ENCODE measurements at places on chromosomes 4 and X.
A peak's percentile ranks its signal among the peaks of the same experiment; 100 is the strongest.

DNA sequence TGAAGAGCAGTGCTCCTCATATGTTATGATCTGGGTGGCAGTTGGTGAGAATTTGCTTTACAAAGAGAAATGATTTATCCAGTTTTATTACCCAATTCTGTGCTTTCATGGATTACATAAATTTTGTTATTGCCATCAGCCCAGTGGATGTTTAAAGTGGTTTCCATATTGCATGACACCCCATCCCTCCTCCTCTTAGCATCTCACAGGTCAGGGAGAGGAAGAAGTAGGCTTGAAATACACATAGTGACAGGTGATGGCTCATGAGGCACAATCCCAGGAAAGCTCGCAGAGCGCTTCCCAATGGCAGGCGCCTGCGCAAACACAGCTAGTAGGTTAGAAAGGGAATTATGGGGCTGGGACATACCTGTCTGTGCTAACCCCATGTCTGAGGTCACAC is 47.7 kb upstream of the GATB start:
- no peak for DNase-seq

- no peak for DNase-seq
Measured at GRCh38 chr4:7237873-7238272, 45.5 kb downstream of the SORCS2 start.

DNA sequence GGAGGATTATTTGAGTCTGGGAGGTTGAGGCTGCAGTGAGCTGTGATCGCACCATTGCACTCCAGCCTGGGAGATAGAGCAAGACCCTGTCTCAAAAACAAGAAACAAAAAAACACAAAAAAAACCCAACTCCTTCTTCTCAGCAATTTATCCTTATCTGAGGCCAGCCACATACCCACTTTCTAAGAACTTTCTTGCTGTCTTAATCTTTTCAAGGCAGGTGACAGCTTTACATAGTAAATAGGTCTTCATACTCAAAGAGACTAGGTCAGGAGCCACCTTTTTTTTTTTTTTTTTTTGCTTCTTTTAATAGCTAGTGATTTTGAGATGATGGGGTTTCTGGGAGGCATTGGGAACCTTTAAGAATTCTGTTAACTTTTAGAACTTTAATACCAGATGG is 26.1 kb upstream of the ZCCHC13 start:
- no peak for DNase-seq

DNA sequence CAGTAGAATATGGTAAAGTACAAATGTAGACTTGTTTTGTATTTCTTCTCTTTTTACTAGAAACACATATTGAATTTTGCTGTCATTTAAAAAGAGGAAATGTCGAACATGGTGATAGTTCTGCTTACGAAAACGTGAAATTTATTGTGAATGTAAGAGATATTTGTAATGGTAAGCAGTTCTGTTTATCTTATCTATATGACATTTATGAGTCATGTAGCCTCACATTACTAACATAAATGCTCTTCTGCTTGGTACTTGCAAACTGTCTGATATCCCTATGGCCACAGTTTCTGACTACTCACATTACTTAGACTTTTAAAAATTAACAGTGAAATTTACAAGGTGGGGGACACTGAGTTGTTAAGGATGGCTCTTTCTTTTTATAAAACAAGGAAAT is 57.9 kb downstream of the PASD1 start:
- DNase-seq, result no peak

DNA sequence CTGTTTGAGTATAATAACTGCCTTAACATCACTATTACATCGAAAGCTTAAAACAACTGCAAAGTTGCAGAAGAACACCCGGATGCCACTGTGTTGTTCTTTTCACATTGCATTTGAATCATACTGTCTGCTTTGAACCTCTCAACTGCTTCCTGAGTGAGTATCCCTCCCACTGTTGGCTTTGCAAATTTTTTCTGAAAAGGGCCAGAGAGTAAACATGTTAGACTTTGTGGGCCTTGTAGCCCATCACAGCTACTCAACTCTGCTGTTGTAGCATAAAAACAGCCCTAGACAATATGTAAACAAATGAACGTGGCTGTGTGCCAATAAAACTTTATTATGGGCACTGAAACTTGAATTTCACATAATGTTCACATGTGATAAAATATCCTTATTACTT is 76.1 kb downstream of the NSG1 start:
- DNase-seq, result no peak

- no peak for DNase-seq
Measured at GRCh38 chr4:85569730-85570299, 94.9 kb downstream of the ARHGAP24 start.

GRCh38 chrX:18228069-18228468 is 7.4 kb upstream of the BEND2 start:
- DNase-seq, result no peak

DNA sequence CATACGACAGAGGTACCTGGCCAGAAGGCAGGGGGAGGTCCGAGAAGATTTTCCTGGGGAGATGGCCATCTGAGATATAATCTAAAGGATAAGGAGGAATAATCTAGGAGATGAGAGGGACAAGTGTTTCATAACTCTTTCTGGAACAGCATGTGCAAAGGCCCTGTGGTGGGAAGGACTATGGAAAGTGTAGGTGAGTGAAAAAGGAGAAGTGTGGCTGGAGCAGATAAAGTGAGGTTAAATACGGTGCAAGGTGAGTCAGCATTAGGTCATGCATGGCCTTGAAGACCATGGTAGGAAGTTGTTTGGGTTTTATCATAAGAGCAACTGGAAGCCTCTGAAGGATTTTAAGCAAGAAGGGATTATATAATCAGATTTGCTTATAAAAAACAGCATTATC is 34.6 kb upstream of the MTM1 start:
- DNase-seq, result no peak

- no peak for DNase-seq
Measured at GRCh38 chrX:48456628-48457331, 13.3 kb downstream of the SLC38A5 start.

GRCh38 chrX:147897117-147897516 is 14.6 kb upstream of the FMR1 start:
- no peak for DNase-seq

DNA sequence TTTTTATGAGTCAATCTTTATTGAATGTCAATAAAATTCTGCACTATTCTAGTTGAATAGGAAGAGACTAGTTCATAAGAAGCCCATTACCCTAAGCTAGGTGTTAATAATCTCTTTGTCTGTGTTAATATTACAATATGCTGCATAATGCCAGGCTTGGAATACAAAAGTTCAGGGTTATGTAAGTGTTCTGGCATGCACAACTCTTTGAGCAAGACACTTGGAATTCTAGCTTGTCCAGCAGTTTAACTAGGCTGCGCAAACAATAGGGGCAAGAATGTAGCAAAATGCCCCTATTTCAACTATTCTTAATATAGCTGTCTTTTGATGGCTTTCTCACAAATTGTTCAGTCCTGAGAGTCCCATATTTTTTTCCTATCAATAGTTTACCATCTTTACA is 31.3 kb upstream of the ETNPPL start:
- no peak for DNase-seq

DNA sequence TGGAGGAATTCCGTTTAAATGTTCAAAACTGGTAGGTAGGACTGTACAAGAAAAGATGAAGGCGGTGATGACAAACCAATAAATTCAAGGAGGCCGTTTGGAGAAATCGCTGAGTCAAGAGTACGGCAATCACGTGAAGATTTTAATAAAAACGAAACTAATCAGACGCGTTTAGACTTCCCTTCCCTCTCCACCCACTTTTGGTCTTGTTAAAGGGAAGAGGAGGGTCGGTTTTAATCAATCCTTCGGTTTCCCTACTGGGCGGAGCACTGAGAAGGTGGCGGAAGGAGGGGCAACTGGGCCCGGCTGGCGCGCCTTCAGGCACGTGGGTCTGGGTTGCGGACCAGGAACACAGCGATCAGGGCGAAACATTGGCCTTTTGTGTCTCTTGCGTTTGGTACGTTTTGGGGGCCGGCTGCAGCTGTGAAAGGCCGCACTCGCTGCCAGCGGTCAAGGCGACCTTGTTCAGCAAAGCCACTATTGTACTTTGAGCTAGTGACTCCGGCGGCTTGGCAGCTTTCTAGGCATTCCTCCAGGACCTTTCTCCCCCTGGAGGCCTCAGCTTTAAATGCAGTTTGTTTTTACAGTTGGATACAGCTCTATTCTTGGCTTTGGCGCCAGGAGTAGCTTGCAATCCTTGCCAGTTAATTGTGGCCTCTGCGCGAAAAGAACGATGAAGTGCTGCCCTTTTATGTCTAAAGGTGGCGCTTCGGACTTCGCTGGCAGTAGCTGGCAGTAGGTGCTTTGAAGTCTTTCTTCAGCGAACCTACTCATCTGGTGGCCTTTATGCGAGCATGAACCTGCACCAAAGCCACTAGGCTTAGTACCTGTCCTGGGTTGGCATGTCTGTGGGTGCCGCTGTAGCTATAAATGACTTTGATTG is 16.8 kb upstream of the LAMP2 start:
- DNase-seq, result peak; percentile 87

DNA sequence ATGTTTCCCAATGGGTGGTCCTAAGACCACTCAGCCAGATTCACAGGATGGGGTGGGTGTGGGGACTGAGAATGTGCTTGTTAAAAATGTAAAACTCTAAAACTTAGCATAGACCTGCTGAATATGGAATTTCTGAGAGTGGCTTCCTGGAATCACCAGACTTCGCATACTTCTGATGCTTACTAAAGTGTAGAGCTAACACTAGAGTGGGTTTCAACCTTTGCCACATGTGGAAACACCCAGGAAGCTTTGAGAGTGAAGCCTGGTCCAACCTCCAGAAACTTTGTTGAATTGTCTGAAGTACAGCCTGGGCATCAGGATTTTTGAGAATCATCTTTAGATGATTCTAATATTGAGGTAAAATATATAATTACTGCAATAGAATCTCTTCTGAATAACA is 167.8 kb upstream of the EDNRA start:
- DNase-seq, result no peak

DNA sequence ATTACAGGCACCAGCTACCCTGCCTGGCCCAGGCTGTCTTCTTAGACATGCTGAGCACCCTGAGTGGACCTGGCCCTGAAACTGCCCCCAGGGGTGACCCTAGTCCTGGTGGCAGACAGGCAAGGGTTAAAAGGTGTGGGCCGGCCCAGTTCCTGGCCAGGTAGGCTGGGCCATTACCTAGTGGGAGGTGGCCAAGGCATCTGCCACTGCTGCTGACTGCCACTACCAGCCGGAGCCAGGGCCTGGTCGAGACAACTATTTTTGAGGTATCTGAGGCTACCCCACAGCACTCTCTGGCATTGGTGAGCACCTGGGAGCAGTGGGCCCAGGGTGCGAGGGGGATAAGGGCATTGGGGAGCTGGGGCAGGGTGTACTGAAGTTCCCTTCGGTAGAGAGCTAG is at the start of gene CCDC120:
Gene CCDC120 (plus strand): TSS at position 206 of the 400 bp plus-strand sequence. CDS start 3,043 bp downstream, outside the sequence.
- DNase-seq, result peak; percentile 61

DNA sequence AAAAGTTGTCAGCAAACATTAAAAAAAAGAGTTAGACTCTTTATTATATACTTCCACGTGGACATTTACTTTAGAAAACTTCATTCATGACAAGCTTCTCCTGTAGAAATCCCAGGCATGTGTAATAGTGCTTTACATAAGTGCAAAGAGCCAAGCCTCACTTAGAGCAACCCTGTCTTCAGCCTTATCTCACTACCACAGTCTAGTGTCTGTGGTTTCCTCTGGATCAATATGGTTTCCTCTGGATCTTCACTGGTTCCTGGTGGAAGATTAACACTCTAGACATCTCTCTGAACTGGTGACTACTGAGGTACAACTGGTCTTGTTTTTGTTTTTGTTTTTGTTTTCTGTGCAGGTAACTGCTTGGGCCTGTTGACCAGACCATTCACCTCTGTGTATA is 18.4 kb upstream of the ARMCX5 start:
- no peak for DNase-seq

DNA sequence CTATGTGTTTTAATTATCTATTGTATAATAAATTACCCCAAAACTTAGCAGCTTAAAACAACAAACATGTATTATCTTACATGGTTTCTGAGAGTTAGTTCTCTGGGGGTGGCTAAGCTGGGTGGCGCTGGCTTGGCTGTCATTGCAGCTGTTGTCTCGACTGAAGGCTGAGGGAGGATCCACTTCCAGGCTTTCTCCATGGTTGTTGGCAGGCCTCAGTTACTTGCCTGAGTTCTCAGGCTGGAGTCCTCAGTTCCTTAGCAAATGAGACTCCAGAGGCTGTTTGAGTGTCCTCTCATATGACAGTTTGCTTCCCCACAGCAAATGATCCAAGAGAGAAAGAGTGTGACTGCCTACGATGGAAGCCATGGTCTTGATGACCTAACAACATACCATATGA is 23.5 kb upstream of the GALNT7 start:
- DNase-seq, result no peak

GRCh38 chr4:175469514-175469913 is 342.6 kb downstream of the GPM6A start:
- DNase-seq, result no peak

GRCh38 chr4:15682242-15683142 is 865 bp downstream of the FAM200B start:
- DNase-seq, result no peak

DNA sequence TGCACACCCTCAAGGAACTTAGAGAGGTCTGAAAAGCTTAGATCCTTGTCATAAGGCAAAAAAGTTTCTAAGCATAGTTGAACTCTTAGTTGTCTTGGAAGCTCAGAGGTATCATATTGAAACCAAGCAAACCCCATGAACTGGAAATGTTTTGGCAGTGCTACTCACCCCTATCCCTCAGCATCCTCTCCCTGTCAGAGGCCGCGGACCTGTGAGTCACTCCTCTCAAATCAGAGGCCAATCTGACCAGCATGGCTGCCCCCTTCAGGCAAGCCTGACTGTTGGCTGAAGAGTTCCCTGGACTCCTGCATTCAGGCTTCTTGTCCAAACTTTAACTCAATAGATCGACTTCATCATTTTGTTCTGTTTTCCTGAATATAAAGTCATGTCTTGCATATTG is 69.4 kb downstream of the KCNIP4 start:
- no peak for DNase-seq

GRCh38 chr4:150308824-150309472 is 230.7 kb downstream of the DCLK2 start:
- no peak for DNase-seq

GRCh38 chr4:125433453-125433852 is 118.7 kb downstream of the FAT4 start:
- DNase-seq, result no peak

GRCh38 chr4:29405116-29405515 is 1315.1 kb upstream of the PCDH7 start:
- no peak for DNase-seq

- DNase-seq, result no peak
Measured at GRCh38 chrX:38305971-38306370, 21.3 kb downstream of the RPGR start.

GRCh38 chr4:67291644-67292043 is 253.7 kb downstream of the CENPC start:
- no peak for DNase-seq

DNA sequence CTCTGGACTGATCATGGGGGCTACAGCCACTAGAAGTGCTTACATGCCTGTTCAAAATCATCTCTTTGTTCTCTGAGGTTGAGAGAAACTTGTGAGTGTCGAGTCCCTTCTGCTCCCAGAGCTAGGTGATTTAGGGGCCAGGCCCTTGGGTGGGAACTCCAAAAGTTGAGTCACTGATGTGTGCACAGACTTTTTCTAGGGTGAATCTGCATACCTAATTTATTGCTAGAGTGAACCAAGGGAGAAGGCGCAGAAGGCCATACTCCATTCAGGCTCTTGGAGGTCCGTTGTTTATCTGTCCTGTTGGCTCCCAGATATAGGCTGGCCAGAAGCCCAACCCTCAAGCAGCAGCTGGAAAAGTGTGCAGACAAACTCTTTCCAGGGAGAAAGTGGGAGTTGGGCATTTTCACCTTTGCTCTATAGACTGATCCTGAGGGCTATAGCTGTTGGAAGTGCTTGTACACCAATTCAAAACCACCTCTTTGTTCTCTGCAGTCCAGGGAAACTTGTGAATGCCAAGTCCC is 80.8 kb upstream of the ARX start:
- no peak for DNase-seq
